PC-3 (cell line): ENCODE measurements at places on chromosomes 2 and 18.

- peak; percentile 73 for DNase-seq
- H3K36me3 ChIP-seq: no peaks in the 10 kb centered on the region
- no peak overlapping the region for H3K27ac ChIP-seq
- no peaks in the 10 kb centered on the region for H3K27me3 ChIP-seq
- H3K4me1 ChIP-seq: peaks cover 26% of the 10 kb centered on the region
Observed at GRCh38 chr2:240437861-240438809, 2.7 kb downstream of the GPC1 start.

DNA sequence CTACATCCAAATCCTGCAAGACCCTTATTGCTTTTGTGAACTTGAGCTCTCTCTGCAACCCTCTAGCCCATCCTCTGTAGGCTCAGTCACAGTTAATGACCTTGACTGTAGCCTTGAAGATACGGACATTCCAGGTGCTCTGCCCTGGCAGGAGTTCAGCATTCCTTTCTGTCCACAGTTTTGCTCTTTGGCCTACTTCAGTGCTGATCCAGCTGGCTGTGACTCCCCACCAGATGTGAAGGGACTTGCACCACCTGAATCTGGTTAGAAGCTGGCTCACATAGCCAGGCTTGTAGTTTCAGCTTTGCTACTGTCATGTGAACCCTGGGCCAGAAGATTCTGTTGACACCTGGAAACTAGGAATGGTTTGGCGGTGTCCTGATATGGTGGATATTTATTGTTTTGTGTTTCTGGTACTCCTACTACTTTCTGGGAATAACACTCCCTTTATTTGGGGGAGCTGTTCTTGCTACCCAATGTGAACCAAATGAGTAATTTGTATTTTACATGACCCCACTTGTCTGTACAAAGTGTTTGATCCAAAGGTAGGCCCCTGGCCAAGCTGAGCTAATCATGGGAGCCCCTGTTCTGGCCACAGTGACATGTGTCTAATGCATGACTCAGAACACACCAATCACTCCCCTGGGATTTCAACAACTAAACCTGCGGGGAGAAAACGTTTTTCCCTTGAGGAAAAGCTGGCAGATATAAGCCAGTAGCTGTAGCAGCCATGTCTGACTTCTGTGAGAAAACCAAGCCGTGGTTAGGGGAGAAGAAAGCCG, 73.4 kb downstream of the CDCA7 start:
- no peaks in the 10 kb centered on the region for H3K27me3 ChIP-seq
- DNase-seq: peak; percentile 73
- H3K4me1 ChIP-seq: peaks cover 34% of the 10 kb centered on the region
- H3K4me3 ChIP-seq: no peak overlapping the region
- H3K36me3 ChIP-seq: no peaks in the 10 kb centered on the region
- H3K27ac ChIP-seq: peak overlapping the region; percentile 43

DNA sequence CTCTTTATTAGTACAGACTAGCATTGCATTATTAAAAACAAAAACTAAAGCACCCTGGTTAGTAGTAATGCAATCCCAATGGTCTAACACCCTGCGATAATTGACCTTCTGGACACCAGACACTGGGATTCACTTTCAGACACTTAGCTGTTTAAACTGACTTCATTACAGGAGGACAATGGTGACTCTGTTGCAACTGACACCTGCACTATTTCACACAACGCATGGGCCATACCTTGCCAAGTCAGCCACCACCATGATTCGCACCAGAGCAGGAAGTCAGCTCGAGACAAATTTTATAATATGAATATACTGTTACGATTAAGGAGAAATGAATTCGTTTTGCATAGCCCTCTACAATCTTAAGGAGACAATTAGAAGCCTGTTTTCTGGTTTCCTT, 150.7 kb downstream of the MEIS1 start:
- H3K4me1 ChIP-seq: no peaks in the 10 kb centered on the region
- H3K27ac ChIP-seq: no peak overlapping the region
- no peak for DNase-seq

GRCh38 chr2:158905784-158906183, 62.7 kb upstream of the TANC1 start:
- H3K27ac ChIP-seq: no peak overlapping the region
- H3K4me3 ChIP-seq: no peak overlapping the region
- DNase-seq: no peak
- H3K36me3 ChIP-seq: no peaks in the 10 kb centered on the region

- no peaks in the 10 kb centered on the region for H3K27me3 ChIP-seq
- H3K27ac ChIP-seq: no peak overlapping the region
- 0 out of 2 replicates have a peak, but pooled peaks cover 15% of the 10 kb centered on the region for H3K4me1 ChIP-seq
- H3K4me3 ChIP-seq: no peak overlapping the region
Observed at GRCh38 chr2:100004959-100005387, 137.4 kb downstream of the AFF3 start.

DNA sequence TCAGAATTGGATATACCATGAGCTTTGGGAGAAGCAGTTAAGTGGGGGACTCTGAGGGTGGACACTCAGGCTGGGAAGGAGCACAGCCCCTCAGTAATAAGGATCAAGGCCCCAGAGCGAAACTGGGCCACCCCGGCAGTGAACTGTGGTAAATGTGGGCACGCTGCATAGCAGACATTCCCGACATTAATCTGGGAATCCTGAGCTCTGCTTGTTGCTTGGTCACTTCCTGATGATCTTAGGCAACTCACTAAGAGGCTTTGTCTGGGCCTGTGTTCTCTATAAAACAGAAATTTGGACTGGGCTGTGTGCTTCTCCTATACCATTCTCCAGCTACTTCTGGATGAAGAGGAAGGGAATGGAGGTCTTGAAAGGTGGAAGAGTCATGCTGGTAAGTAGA, 4.8 kb downstream of the TGFBRAP1 start:
- peaks cover 3% of the 10 kb centered on the region; the same call in 1 of the 2 replicates for H3K36me3 ChIP-seq
- H3K27ac ChIP-seq: peak overlapping the region; percentile 33; the same call in 1 of the 2 replicates
- peaks cover 55% of the 10 kb centered on the region for H3K4me1 ChIP-seq
- no peak for DNase-seq
- H3K4me3 ChIP-seq: no peak overlapping the region
